ENCODE measurements at places on chromosomes 5 and 9. TPM values are rescaled to one million over a fixed set of nuclear protein-coding genes. Genes with fewer than 3 reads are reported as not detected.

C9orf50 gene
- not detected for total RNA-seq

PLCXD3 gene
- not detected for total RNA-seq

SMU1 gene
- total RNA-seq = 27.4 TPM

SLC34A3 gene
- not detected for total RNA-seq

CBY3 gene
- 0.55 TPM for total RNA-seq

SLF1 gene
- 14.6 TPM for total RNA-seq

STKLD1 gene
- 0.65 TPM for total RNA-seq

DAP gene
- total RNA-seq = 58.7 TPM

NR2F1 gene
- not detected for total RNA-seq

ACTBL2 gene
- total RNA-seq = not detected

INSL4 gene
- not detected for total RNA-seq

PTGES gene
- total RNA-seq = not detected

ORM2 gene
- total RNA-seq = not detected

CRB2 gene
- total RNA-seq = not detected

TNC gene
- total RNA-seq = 1.5 TPM

CD14 gene
- total RNA-seq = 0.70 TPM

CTNND2 gene
- not detected for total RNA-seq

BRD9 gene
- total RNA-seq = 54.1 TPM

CENPH gene
- 58.5 TPM for total RNA-seq

AFAP1L1 gene
- total RNA-seq = 0.08 TPM

ANXA2R gene
- total RNA-seq = 1.4 TPM

TRPM6 gene
- 0.02 TPM for total RNA-seq

SNCAIP gene
- not detected for total RNA-seq

PCDHA9 gene
- not detected for total RNA-seq

CYSTM1 gene
- 20.7 TPM for total RNA-seq

Measured in activated CD8-positive, alpha-beta memory T cell treated with anti-CD3 and anti-CD28 coated beads for 36 hours (primary cell).